Fibroblast of skin of back (primary cell): ENCODE measurements at places on chromosomes 6 and 20.

DNA sequence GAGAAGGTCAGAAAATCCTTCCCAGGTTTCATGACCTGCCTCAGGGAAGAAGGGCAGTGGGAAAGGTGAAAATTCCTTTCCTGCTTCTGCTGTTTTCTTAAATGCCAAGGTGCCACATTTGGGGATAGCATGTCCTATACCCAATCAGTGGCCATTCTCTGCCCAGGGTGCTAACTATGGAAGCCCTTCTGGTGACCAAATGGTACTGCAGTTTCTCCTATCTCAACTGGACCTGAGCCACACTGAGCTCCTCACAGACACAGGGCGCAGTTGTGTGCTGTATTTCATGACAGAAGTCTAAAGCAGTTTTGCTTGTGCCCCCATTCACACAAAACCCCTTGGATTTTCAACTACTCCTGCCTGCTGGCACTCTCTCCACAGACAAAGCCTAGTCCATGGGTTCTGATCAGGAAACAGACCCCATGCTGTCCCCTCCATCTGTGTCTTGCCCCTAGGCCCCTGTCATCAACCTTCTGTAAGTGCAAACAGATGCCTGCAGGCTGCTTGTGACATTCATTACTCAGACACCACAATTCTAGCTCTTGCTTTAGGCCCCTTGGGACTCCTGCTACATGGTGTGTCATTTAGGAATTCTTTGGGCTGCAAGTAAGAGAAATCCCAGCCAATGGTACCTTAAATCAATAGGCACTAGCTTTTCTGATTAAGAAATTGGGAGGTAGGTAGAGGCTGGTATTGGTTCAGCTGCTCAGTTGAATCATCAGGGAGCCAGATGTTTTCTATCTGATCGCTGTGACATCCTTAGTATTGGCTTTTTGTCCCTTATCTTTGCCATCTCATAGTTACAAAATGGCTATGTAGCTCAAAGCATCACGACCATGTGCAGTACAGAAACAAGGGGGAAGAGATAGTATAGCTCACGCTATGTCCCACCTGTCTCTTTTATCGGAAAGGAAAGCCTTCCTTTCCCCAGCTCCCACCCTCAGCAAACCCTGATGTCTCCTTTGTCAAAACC lies 147.8 kb downstream of the CD83 start:
- peak; percentile 66 for DNase-seq

- DNase-seq = no peak
Measured at GRCh38 chr20:53334861-53335260, 258.8 kb downstream of the ZNF217 start.

- no peak for DNase-seq
Measured at GRCh38 chr6:106906232-106906631, 68.3 kb downstream of the CD24 start.

DNA sequence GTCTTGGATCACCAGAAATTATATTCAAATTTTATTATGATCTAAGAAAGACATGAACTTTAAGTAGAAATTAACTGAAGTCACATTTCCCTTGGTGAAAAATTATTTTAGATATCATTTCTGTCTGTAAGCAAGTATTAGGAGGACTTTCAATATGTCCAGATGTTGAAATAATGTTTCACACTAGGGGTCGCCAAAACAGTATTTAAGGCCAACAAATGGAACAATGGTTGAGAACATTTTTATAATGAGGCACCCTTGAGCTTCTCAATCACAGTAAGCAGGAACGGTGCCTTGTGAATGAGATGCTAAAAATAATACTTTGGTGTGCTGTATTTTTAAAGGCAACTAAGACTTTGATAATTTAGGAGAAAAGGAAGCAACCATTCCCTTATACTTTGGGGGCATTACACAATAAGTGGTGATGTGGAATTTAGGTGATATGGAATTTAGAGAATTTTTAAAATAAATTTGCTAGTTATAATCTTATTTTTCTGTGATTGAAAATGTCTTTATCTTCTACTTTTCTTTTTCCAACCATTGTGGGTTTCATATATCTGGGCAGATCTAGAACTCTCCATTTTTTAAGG lies 9.6 kb upstream of the SF3B5 start:
- peak; percentile 78 for DNase-seq

GRCh38 chr6:22222469-22222868 lies 74.4 kb downstream of the PRL start:
- DNase-seq = no peak

DNA sequence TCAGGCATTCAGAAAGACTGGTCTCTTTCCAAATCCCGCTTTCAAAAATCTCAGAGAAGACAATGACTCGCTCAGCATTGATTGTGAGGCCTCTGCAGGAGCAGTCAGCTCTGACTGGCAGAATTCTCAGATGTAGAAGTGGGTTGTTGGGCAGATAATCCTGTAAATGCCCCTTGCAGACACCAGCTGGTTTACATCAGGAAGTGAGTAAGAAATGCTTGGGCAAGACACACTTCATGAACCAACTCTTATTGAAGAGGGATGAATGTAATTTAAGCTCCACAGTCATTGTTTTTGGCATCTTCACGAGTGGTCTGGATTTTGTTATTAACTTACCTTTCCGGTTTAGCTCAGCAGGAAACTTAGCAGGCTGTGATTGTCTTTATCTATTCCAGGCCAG lies 166.6 kb downstream of the PLCB4 start:
- peak; percentile 50 for DNase-seq

DNA sequence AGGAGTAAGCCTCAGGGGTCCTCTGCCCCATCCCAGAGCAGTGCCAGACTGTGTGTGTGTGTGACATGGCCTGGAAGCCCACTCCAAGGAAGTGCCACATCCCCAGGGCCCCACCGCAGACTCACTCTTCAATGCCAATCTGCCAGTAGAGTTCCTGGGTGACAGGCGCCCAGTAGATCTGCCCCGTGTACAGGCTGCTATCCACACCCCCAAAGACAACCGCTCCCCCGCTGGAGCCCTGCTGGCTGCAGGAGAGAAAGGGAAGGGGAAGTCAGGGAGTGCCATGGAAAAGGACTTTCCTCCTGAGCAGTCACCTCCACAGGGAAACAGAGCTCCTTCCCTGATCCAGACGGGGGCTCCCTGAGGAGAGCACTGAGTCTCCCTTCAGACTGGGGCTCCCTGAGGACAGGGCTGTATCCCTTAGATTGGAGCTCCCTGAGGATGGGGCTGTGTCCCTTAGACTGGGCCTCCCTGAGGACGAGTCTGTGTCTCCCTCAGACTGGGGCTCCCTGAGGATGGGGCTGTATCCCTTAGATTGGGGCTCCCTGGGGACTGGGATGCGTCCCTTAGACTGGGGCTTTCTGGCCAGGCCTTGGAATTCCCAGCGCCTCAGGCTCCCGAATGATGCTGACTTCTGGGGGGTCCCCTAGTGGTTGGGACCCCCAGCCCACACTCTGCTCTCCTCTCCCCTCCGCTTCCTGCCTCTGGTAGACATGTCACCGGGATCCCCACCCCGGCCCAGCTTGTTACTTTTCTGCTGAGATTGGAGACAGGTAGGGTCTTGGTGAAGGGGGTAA lies 5.2 kb upstream of the TFEB start:
- no peak for DNase-seq

DNA sequence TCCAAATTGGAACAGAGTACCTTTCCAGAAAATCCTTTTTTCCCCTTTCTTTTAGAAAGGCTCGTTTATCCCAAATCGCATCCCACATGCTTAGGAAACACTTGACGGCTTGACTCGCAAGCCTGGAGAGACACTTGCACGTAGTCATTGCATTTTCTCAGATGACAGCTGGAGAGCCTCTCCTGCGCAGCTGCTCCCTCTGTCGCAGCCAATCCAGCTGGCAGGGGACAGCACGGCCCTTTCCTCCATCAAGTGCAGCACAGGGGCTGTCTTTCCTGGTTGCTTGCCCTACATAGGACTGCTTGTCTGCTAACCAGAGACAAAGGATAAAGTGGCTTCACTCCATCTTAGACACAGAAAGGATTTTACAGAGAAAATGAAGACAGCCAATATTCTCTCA lies 77.6 kb upstream of the RGS17 start:
- no peak for DNase-seq

GRCh38 chr20:35737865-35738333 lies 4.2 kb downstream of the RBM39 start:
- no peak for DNase-seq

- peak; percentile 45 for DNase-seq
Measured at GRCh38 chr20:57435498-57436222, 44.5 kb downstream of the RBM38 start.

- peak; percentile 53 for DNase-seq
Measured at GRCh38 chr6:31293343-31293742, 21.5 kb upstream of the HLA-C start.

DNA sequence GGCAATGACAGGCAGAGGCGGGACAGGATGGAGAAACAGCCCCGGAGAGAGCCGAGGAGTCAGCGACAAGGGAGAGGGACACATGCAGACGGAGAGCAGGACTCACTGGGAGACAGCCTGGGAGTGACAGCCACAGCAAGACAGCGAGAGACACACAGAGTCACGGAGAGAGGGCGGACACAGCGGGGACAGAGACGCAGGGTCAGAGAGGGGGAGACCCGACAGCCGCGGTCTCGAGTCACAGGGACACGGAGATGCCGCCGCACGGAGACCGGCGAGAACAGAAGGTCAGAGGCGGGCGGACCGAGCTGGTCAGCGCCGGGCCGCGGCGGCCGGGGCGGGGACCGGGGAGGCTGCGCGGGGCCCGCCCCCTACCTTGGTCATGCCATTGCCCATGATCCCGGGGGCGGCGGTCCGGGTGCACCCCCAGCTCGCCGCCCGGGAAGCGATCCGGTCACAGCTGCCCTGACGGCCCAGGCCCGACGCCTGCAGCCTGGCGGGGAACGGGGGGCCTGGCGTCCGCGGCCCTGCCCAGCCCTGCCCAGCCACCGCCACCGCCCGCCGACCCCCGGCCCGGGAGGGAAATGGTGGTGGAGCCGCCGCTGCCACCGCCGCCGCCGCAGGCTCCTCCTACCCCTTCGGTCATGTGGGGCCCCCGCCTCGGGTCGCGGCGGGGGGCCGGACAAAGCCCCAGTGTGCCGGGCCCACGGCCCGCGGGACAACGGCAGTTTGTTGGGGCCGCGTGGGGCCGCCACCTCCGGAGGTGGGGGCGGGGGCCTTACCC lies at the start of the genes DUSP15 and TTLL9:
Gene DUSP15 (minus strand): TSS at position 586 of the 784 bp plus-strand sequence. CDS start 190 bp downstream, at position 396.
Gene TTLL9 (plus strand): TSS at position 693 of the 784 bp plus-strand sequence. CDS start 493 bp downstream, outside the sequence.
- DNase-seq = peak; percentile 19

- DNase-seq = peak; percentile 64
Measured at GRCh38 chr20:51510936-51511605, 31.4 kb downstream of the NFATC2 start.

- DNase-seq = peak; percentile 61
Measured at GRCh38 chr6:132400883-132401617, at the start of gene MOXD1. TSS of gene MOXD1 (minus strand) at chr6:132401475. CDS start at chr6:132401426, 49 bp downstream.

DNA sequence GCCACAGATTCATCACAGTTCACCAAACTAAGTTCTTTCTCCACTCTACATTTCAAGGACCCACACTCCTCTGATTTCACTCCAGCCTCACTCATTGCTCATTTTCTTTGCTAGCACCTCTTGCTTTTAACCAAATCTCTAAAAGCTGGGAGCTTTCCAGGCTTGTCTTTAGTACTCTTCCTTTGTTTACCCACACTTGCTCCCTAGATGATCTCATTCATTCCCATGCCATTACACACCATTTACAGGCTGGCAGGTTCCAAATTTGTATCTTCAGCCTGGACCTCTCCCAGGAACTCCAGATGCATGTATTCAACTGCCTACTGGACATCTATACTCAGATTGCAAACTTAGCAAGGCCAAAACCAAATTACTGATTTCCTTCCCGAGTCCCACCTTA lies 5.3 kb upstream of the GUCA1B start:
- DNase-seq = peak; percentile 95

- DNase-seq = peak; percentile 50
Measured at GRCh38 chr6:31972709-31973350, 892 bp upstream of the DXO start.

DNA sequence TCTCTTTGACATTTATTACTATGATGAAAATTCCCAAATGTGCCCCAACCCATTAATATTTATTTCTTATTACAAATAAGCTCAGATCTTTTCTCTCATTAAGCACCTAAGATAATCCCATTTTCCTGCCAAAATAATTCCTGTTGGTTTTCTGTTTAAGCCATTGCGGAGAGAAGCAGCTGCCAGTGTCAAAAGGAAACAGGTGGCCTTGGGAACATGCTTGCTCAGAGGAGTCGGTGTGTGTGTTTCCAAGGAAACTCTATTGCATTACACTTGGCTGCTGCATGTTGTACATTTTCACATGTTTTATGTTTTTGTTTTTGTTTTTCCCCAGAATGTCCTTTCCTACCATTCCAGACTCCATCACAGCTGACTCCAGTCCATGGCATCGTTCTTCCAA lies 56.4 kb downstream of the CD24 start:
- DNase-seq = no peak

GRCh38 chr6:157464653-157465535 lies 83.9 kb downstream of the ZDHHC14 start:
- DNase-seq = peak; percentile 51

- no peak for DNase-seq
Measured at GRCh38 chr20:22815206-22815551, 219.9 kb upstream of the SSTR4 start.

- DNase-seq = no peak
Measured at GRCh38 chr20:49043000-49043399, 3.1 kb upstream of the CSE1L start.

- no peak for DNase-seq
Measured at GRCh38 chr6:166621114-166621540, 5.9 kb downstream of the RPS6KA2 start.

DNA sequence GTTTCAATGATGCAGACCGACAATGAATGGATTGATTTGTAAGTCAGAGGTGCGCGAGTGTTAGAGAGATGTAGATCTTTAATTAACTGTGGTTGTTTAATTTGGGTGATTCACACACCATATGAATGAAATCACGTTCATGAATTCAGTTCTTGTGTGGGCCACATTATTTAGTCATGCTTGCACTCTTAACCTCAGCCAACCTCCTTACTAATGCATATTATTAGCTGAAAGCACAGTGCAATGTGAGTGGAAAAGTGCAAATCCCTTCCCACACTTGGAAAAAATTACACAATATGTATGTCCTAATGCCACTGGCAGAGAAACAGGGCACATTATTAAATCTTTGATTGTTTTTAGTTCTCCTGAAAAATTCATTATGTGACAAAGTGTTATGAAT lies 512.5 kb downstream of the BCKDHB start:
- DNase-seq = no peak

- no peak for DNase-seq
Measured at GRCh38 chr6:34030831-34031624, 114.9 kb downstream of the GRM4 start.

- DNase-seq = no peak
Measured at GRCh38 chr20:14882157-14882556, 544.7 kb upstream of the FLRT3 start.
